ENCODE measurements at places on chromosomes 4 and X.

DNA sequence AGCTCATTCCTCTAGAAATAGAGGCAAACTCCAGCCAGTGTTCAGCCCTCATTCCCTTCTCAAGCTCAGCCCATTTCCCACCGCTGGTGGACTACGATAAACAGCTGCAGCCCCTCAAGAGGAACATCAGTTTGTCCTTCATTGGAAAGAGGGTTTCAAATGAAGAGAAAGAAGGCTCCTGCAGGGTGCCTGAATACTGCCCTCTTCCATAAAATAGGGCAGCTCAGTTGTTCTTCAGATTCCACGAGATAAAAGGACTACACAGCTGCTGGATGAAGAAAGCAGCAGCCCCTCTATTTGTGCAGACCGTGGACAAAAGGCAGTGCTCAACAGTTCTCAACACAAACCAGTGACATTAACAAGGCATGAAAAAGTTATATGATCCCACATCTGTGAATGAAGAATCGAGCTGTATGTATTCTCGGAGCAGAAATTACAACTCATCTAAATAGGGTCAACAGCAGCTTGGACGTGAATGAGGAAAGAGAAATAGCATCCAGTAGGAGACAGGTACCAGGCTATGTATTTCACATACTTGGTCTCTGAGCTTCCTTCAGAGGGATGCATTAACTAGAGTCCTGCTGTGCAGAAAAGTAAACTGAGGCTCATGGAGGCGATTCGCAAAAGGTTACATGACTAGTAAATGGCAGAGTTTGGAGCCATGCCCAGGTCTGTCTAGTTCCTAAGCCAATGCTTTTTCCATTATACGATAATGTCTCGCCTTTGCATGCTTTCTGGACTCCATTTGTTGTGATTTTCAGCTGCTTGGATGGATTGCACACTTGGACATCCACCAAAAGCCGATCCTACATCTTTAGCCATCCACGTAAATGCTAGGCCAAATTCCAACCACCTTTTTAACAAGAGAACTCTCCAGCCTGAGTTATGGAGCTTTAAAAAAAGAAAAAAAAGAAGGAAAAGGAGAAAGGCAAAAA is 301.2 kb upstream of the PPARGC1A start:
- no peak for DNase-seq

DNA sequence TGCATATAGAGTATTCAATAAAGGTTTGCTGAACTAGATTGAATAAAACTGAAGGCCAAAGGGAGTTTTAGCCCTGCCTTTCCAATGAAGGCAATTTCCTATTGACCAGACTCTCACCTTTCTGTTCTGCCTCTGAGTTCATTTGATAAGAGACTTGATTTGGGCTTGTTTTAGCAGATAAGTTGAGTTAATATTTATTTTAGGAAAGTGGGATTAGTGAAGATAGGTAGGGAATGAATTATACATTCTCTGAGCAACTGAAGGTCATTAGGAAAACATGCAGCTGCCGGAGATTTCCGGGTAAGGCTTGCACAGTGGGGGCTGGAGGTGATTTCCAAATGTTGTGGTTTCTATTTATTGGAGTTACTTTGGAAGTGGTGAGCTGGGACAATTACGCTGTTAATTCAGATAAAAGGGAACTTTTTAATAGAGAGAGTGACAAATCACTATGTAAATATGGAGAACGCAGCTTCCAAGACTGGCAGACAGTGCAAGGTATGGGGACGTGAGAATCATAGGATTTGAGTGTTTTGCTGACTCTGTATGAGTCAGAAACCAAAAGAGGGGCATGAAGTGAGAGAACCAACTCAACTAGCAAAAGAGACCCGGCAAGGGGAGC is 553.6 kb upstream of the BOD1L1 start:
- no peak for DNase-seq

- DNase-seq: no peak
Measured at GRCh38 chr4:176784816-176785215, 7.9 kb downstream of the VEGFC start.

DNA sequence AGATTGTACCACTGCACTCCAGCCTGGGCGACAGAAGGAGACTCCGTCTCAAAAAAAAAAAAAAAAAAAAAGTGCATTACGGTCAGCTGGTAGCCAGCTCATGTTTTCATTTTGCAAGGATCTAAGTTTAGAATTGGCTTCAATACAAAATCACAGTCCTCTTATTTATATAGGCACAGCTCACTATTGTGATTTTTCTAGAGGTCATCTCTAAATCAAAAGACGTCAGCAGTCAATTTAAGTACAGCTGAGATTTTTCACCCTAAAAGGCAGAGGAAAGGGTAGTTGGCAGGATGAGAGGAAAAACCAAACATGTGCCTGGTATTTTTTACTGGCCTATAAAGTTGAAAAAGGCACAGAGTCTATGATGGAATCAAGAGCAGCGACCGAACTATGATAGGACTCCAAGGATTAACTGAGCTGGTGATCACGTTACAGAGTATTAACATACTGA is 30.8 kb downstream of the ASB5 start:
- no peak for DNase-seq

GRCh38 chr4:145406970-145407369 is 74.7 kb upstream of the SMAD1 start:
- no peak for DNase-seq

DNA sequence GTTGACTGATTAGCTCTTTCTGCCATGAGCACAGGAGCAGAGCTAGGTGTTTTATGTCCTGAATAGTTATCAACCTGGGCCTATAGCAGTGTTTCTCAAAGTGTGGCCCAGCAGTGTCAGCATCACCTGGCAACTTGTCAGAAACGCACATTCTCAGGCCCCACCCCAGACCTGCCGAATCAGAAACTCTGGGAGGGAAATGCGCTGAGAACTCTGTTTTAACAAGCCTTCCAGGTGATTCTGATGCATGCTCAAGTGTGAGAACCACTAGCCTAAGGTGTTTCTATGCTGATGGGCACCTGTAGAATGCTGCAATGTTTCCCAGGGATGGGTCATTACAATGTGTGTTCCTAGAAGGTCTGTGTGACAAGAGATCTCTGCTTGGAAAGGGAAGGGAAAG is 257.5 kb downstream of the MID1IP1 start:
- no peak for DNase-seq

DNA sequence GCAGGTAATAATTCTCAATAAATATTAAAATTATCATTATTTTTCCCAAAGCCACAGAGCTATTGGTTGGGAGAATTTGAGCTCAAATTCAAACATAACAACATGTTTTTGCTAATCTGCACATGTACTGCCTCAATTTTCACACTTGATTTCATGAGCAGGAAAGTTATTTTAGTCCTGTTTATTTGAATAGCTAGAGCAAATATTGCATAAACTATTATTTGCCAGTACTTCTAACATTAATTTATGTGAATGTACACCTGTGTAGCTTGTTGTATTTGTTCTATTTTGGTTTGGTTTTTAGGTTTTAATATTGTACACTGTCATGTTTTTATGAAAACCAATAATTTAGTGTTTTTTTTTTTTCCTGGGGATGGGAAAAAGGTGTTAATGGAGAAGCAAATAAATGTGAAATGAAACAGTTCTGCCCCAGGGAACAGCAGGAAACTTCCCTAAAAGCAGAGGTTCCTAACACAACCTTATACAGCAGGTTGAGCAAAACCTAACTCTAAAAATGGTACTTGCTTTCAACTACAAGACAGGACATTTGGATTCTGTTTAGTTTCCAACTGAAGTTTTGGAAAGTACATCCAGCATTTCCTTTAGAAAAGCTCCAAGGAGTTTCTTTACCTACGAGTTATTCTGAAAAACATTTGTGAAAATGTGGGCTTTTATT is 99.4 kb downstream of the SYNPO2 start:
- DNase-seq: no peak

- DNase-seq: no peak
Measured at GRCh38 chrX:40544343-40545266, 36.2 kb upstream of the ATP6AP2 start.

- DNase-seq: no peak
Measured at GRCh38 chr4:180542445-180543100, 1700.6 kb upstream of the TENM3 start.

DNA sequence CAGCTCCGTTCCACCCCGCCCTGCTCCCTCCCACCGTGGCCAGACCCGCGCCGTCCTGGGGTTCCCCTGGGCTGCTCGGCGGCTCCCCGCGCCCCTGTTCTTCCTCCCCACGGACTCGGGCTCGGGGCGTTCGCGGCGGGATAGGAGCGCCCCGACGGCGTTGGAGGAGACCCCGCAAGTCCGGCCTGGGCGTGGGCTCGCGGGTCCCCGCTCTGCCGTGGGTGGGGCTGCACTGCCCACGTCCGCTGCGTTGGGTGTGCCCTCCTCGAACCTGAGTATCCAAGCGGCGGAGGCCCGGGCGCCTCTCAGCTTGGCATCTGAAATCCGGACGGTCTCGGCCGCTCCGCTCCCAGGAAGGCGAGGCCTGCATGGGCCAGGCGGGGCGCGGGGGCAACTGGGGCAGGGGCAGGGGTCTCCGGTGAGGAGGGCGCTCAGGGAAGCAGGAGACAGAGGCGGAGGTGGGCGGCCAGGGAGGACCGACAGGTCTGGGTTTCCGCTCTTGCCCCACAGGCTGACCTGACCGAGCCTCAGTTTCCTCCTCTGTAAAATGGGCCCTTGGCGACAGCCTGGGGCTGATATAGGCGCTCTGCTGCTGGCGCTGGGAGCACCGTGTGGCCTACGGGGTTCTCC is 12.0 kb upstream of the NAT8L start:
- DNase-seq: no peak

DNA sequence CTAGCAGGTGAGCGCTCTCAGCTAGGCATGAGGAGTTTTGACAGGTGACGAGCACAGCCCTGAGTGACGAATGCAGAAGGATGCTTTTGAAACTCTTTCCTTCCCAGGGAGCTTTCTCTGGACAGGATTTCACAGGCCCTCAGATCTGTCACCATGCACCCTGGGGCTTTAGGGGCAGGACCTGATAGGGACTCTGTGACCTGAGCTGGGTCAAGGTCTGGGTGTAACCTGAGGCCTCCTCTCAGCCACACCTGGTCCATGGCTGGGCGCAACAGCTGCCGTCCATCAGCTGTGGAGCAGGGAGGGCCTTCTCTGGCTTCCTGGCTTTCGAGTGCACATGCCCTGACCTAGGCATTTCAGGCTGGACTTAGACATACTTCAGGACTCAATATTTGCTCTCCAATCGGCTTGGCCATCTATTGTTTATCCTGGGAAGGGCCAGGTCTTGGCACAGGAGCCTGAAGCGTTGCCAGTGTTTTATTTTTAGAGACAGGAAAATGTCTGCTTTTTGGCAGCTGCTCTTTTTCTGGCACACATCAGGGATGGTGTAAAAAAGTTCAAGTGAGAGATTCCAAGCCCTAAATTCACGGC is 56.4 kb downstream of the C4orf51 start:
- no peak for DNase-seq

DNA sequence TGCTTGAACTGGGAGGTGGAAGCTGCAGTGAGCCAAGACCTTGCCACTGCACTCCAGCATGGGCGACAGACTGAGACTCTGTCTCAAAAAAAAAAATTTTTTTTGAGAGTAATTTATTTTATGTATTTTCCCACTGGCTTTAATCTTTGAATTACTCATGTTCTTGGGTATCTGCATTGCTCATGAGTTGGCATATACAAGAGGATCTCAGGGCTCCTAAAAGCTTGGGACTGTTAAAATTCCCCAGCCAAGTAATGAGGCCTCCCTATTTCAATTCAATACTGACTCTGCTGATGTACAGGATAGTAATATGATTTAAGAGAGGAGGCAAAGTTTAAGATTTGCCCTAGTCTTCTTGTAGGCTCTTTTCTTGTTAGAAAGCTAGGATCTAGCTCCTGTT is 6.2 kb downstream of the IL21 start:
- no peak for DNase-seq

DNA sequence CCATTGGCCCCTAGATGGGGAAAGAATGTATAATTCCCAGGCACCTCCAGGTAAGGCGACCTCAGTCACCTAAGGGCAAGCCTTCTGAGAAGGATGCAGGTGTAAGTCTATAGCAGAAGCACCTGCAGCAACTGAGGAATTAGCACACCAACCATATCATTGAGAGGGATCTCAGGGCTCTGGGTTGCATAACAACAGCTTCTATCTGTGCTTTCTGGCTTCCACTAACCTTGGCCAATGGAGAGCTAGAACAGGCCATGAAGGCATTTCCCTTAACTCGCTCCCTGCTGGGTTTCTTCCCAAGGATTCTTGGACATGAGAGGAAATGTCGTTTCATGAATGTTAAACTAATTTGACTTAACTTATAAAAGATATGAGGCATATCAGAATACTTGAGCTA is 177.8 kb upstream of the GK2 start:
- DNase-seq: no peak
